ENCODE measurements at places on chromosomes 6 and 20.

GRCh38 chr6:78117966-78118365 is 465.1 kb downstream of the MEI4 start:
- DNase-seq, result no peak

DNA sequence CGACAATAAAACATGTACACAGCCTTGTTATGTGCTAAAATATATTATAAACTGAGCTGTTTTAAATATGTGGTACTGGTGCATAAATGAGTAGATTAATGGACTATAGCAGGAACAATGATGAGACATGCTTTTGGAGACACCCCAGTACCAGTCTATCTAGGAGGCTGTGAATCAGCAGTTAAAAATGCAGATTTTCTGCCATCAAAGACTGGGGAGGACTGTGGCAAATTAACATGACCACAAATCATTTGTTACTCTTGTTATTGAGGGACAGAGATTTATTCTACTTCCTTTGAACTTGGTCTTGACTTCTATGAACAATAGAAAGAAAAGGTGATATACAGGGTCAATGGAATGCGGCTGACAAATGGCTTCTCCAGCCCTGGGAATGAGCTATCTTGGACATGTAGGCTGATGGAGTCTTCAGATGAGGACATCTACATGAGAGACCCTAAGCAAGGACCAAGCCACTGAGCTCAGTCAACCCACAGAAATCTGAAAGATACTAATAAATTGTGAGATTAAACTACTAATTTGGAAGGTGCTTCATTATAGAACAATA is 551.7 kb upstream of the GJE1 start:
- no peak for DNase-seq

DNA sequence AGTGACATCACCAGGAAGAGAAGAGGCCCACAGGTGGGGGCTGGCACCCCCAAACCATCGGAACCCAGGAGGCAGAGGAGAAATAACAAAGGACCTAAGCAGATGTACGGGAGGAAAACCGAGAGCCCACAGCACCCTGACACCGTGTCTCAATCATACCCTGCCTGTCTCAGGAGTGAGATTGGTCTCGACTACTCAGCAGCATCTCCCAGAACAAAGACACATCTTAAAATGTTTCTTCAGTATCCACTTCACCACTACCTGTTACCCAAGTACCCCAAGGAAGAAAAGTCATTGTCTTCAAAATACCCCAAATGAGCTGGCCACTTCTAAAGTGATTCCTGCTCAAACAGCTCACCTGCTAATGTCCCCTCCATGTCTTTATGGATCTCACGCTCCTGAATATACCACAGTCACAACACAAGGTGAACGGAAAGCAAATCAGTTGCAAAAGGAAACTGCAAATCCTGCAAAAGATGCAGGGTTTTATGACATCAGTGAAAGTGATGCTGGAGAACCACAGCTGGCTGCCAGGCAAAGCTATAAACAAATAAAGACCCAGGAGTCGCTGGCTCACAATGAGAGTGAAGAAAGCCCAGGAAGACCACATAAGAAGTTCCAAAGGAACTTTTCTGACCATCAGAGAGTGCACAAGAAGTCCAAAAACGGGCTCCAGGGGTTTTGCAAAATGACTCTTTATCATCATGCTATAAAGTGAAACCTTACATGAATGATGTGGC is 44.1 kb downstream of the PREX1 start:
- DNase-seq, result no peak

GRCh38 chr6:48389146-48390043 is 278.4 kb upstream of the PTCHD4 start:
- no peak for DNase-seq

- DNase-seq, result no peak
Observed at GRCh38 chr6:32318501-32318900, 53.2 kb downstream of the TSBP1 start.

DNA sequence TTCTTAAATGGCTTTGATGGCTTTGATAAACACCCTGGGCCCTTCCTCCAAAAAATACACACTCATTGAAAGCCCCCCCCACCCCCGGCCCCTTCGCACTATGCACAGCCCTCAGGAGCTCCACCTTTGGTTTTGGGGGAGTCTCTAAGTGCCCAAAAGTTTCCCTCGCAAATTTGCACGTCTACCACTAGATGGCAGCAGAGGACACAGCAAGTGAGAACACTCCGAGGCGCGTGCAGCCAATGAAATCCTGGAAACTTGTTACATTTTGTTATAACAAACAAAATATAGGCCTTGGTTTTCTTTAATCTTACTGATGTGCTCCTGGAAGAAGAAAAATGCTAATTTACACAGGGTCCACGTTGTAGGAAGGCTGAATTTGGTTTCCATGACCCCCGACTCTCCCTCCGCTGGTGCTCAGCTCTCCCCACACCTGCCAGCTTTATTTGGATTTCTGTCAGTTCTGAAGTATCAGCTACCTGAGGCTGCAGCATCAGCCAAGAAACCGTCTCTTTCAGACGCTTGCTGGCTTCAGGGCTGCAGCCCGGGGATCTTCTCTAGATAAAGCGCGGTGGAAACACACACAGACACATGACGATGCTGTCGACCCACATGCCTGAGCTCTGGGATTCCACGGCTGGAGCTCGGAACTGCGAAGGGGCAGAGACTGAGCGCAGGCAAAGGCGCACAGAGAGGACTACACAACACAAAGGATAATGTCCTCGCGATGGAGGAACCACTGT is 148.3 kb upstream of the RPS6KA2 start:
- peak; percentile 63 for DNase-seq

DNA sequence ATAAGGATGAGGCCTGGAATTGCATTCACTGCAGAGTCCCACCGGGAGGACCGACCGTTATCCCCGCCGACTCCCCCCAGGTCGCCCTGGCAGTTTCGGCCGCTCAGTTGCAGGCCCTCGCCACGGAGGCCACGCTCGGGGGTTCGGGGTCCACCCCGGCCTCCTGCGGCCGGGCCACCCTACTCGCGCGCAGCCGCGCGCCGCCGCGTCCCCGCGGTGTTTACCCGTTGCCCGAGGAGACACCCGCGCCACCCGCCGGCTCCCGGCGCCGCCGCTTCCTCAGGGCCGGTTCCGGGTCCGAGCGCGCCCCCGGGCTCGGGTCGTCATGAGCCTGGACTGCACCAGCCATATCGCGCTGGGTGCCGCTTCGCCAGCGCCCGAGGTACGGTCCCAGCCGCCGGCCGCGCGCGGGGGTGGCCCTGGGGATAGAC is at the start of gene CCDC170:
TSS of gene CCDC170 (plus strand) at position 214 of the 431 bp plus-strand sequence. CDS start at position 326, 112 bp downstream.
- no peak for DNase-seq

GRCh38 chr20:14266246-14266645 is 71.2 kb downstream of the FLRT3 start:
- no peak for DNase-seq

DNA sequence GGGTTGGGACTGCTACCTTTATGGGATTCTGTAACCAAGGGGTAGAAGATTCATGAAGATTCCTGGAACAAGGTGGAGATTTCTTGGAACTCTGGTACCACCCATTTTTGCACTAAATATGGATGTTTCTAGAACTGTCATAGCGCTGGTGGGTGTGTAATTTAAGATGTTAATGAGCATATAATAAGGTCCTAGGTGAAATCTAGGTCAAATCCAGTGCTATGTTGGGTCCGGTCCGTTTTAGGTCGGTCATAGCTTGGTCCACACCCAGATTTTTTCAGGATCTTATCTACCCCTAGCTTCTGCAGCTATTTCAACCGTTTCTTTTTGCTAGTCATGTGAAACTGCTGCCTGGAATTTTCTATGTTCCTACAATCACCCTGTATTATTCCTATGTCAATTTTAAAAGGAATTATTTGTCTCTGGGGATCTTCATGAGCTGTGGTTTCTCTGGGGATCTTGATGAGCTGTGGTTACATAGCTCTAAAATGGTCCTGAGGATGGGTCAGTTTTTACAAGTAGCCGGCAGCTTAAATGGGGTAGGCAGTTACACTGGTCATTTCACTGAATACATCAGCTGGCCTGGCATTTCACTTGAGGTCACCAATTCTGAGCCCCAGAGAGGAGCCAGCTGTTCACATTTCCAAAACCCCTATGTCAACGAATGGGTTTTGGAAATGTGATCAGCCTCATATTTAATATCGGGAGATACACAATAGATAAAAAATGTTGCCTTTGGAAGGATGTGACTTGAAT is 652.3 kb upstream of the FLRT3 start:
- no peak for DNase-seq

- DNase-seq, result no peak
Observed at GRCh38 chr20:44803383-44803941, 6.9 kb downstream of the RIMS4 start.

- DNase-seq, result no peak
Observed at GRCh38 chr6:149452037-149452939, 32.5 kb downstream of the ZC3H12D start.

DNA sequence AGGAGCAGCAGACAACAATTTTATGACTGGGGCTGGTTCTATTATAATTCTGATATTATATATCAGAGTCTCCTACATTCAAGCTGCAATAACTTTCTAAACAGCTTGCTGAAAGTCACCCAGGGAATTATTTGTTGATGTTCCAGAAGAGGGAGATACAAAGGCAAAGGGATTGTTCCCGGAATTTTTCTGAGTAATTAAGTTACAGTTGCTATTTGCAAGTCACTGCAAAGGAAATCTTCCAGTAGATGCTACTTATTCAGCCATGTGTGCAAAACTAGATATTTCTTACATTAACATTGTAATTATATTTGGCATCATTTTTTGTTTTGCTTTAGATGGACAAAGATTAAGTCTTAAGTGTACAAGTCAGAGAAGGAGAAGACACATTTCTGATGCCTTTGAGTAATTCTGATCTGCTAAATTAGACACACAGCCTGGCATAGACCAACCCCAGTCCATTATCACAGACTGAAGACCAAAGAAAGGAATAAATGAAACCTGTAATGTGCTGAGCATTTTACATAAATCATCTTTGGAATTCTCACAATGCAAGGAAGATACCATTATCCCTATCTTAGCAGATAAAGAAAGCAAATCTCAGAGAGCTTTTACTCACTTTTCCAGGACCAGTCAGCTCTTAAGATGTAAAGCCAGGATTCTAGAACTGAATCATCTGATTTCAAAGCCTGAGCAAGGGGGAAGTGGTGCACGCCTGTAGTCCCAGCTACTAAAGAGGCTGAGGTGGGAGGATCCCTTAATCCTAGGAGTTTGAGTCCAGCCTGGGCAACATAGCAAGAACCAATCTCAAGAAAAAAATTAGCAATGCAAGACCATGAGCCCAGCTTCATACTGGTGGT is 62.6 kb upstream of the AKAP12 start:
- DNase-seq, result no peak

- DNase-seq, result peak; percentile 31
Observed at GRCh38 chr6:5214570-5215052, 46.1 kb downstream of the LYRM4 start.

DNA sequence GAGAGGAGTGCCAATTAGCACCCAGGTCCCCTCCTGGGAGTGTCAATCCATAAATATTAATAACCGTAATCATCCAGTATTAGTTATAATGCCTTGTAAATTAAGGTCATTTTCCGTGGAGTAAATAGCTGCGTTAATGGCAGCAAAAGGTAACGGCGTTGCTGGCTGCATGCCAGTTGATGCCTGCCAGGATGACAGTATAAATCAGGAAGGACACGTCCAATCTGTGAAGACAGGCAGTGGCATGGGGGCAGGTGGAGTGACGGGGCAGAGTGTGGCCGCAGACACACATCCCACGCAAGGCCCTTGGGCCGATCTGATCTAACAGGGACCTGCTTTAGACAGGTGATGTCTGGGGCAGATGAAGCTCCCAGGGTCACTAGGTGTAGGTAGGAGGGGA is 49.1 kb downstream of the KCNB1 start:
- DNase-seq, result no peak

All from COLO829 (cell line).